ENCODE measurements at places on chromosomes 11 and 22.

DNA sequence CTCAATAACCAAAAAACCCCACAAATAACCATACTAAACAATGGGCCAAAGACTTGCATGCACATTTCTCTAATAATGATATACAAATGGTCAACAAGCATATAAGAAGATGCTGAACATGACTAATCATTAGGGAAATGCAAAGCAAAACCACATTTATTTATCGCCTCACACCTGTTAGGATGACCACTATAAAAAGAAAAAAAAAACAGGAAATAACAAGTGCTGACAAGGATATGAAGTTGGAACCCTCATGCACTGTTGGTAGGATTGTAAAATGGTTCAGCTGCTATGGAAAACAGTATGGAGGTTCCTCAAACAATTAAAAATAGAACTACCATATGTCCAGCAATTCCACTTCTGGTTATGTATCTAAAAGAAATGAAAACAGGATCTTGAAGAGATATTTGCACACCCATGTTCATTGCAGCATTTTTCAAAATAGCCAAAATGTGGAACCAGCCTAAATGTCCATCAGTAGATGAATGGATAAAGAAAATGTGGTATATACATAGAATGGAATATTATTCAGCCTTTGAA, 66.2 kb downstream of the AMBRA1 start:
- no peak for DNase-seq

DNA sequence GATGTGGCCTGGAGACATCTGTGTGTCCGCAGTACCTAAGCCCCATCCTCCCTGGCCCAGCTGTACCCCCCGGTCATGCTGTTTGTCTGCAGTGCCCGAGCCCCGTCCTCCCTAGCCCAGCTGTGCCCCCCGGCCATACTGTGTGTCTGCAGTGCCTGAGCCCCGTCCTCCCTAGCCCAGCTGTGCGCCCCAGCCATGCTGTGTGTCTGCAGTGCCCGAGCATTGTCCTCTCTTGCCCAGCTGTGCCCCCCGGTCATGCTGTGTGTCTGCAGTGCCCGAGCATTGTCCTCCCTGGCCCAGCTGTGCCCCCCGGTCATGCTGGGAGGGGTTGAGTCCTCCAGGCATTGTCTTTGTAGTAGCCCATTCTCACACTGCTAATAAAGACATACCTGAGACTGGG, 7.6 kb upstream of the ARSA start:
- DNase-seq = no peak

DNA sequence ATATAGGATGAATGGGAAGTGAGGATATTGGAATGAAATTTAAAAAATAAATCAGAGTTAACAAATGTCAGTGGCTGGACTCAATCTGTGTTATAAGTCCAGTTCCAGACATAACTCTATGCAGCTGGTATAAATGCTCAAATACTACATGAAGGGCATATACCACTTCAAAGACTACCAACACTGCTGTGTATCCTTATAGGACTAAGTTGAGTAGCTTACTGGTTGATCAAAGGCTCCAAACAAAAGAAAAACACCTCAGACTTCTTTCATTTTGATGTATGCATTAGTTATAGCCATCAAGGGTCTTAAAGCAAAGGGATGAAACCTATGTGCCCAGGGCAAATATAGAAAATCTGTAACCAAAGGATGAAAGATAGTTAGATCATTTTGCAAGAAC, 86.2 kb downstream of the PAK1 start:
- DNase-seq = no peak

- no peak for DNase-seq
Measured at GRCh38 chr11:100640646-100641045, 46.4 kb upstream of the ARHGAP42 start.

DNA sequence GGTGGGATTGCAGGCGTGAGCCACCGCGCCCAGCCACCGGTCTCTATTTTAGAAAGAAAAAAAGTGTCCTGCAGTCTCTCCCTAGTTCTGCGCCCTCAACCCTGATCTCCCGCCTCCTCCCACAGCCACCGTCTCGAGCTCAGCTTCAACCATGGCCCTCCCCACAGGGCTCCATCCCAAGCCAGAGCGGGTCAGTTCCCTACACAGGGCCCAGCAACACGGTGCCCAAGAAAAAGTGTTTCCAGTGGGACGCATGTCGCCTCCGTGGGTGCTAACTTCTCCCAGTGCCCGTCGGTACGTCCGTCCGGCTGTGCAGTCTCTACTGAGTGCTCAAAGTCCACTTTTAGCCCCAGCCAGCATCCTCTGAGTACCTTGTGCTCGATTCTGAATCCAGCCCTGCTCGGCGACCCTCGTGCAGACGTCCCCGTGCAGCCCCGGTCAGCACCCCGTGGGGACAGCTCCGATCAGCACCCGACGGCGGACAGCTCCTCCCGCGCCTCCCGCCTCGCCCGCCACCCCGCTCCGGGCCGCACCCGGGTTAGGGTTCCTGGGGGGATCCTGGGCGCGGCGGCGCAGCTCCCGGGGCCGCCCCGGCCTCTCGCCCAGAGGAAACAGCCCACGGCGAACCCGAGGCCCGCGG, 657 bp upstream of the MAPK8IP2 start:
- no peak for DNase-seq

DNA sequence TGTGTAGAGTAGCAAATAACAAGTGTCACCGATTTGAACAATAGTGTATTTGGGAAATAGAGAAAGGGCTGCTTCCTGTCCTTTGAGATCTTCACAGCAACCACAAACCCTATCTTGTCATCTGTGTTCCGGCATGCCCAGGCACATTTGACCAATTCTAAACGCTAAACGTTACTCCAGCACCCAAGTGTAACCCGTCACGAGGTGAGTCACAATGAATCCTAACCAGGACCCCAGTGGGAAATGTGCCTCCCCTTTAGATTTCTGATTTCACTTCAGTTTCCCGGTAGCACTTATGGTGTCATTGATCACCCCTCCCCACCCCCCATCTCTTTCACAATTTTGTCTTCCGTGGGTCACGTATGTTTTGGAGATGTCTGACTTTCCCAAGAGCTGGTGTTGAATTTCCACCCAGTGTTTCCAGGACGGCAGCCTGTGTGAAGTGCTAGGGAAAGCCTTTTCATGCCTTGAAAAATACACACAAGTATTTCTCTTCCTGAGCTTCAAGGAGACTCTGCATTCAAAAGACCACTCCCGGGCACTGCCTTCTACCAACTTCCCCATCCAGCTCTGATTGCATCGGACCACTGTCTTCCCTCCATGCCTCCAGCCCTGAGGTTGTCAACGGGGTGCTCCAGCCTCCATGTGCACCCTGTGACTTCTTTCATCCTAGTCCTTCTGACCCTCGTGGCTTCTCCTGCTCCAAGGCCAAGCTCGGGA, 10.5 kb upstream of the C11orf24 start:
- no peak for DNase-seq

DNA sequence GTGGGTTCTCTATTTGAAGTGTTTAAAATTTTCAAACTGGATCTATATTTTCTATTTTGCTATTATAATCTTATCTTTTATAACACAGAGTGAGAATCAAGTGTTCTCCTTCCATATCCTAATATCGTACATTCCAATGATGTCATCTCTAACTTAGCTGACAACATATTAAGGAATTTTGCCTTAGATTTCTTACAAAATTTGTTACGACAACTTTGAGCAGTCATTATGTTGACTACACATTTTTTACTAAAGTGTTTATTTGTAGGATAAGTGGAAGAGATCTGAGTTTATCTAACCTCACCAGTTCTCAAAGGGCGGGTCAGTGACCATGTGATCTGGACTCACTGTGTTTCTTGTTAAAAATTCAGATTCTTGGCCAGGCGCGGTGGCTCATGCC, 12.7 kb downstream of the BTG4 start:
- DNase-seq = no peak

DNA sequence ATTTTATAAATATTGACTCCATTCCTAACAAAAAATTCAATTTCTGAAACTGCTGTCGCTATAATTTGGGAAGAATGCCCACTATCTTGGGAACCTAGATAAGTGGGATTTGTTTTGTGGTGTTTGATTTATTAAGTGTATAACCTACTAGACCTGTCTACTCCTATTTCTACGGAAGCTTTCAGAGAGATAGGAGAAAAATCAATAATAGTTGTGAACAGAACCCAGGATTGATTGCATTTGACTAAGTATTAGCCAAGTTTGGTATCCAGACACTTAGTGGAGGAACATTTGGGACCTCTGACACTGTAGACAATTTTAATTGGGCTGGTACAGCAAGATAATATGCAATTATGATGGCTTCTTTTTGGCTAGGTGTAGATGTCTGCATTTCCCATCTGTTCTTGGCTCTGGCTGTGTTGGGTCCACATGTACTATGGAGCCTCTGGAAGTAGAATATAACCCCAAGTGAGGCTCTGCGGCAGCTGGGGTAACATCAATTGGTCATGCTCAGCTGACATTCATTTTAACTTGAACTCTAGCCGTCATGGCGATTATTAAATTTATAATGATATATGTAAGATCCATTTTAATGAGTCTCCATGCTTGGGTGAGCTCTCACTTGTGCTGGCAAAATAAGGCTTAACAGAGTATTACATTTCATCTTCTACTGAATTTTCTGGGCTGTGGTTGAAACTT, 111.5 kb upstream of the E2F8 start:
- DNase-seq = no peak

DNA sequence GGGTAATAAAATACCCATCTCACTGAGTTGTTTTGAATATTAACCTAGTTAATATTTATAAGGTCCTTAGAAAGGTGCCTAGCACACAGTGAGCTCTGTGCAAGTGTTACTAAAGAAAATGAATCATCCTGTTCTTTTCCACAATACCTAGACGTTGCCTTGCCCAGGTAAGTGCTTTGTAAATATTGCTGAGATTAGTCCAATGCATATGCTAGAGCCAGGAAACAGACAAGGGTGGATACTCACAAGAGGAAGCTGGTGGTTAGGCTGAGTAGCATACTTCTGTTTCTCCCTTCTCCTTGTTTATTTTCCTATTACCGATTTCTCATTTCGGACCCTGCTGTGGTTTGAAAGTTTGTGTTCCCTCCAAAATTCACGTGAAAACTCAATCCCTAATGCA, 58.1 kb upstream of the BARX2 start:
- no peak for DNase-seq

GRCh38 chr11:94550513-94550912, 6.8 kb downstream of the FUT4 start:
- no peak for DNase-seq

- no peak for DNase-seq
Measured at GRCh38 chr11:119205080-119205479, 1.1 kb upstream of the CBL start.

DNA sequence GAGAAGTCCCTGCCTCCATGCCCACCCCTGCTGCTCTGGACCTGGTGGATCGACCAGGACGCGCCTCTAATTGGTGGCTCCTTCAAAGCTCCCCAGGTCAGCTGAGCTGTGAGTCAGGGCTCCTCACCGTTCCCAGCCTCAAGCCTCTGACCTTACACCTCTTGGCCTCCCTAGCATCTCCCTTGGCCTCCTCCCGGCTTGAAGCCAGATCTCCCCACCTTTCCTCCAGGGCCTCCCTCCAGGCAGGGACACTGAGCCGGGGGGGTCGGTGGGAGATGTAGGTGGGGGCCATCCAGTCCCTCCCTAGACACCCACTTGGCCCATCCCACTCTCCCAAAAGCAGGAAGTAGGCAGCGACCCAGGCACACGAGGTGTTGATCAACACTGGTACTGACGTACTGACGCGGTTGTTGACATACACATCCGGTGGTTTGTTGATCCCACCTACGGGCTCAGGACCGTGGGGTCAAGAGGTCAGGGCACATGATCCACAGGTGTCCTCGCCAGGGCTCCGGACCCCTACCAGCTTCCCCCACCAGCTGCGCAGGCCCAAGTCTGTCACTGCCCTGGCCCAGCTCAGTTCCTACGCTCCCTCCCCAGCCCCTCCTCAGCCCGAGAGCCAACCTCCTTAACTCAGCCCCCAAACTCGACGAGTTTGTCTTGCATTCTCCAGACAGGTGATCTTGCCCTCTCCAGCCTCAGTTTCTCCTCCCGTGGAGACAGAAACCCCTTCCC, 802 bp downstream of the ATG2A start:
- no peak for DNase-seq

DNA sequence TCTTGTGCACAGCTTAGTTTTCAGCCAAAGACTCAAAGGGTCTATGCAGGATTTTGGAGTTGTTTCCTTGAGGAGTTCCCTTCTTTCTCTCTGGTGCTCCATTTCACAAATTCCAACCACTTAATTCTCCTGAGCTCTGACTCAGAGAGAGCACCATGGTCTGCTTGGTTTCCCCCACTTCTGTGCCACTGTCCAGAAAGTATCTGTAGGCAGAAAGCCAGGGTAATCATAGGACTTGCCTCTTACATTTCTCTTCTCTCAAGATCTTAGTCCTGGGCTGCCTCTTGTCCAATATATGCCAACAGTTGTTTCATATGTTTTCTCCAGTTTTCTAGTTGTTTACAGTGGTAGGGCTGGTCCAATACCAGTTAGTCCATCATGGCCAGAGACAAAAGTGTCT, 6.4 kb upstream of the MRGPRD start:
- DNase-seq = no peak

DNA sequence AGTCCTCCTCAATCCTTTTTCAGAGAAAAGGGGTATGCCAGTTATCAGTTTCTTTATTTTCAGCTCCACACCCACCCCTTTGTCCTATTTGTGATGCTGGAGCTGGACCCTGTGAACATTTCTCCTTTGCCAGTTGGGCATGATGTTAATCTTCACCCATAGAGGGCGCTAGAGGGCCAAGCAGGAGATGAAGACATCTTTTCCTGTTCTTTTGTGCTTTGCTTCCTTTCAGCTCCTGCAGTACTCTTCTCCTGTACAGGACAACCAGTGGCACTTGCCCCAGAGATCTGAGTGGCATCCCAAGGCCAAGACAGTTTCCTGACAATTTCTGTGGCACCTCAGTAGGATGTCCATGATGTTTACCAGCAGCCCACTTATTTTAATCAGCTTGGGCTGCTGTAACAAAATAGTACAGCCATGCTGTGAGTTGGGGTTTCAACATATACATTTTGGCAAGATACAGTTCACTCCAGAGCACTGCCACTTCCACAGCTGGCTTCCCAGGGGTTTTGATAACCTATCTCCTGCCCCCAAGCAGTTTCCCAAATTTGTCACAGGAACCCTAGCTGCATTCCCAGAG, 4.6 kb downstream of the SAA2 start:
- peak; percentile 23 for DNase-seq

DNA sequence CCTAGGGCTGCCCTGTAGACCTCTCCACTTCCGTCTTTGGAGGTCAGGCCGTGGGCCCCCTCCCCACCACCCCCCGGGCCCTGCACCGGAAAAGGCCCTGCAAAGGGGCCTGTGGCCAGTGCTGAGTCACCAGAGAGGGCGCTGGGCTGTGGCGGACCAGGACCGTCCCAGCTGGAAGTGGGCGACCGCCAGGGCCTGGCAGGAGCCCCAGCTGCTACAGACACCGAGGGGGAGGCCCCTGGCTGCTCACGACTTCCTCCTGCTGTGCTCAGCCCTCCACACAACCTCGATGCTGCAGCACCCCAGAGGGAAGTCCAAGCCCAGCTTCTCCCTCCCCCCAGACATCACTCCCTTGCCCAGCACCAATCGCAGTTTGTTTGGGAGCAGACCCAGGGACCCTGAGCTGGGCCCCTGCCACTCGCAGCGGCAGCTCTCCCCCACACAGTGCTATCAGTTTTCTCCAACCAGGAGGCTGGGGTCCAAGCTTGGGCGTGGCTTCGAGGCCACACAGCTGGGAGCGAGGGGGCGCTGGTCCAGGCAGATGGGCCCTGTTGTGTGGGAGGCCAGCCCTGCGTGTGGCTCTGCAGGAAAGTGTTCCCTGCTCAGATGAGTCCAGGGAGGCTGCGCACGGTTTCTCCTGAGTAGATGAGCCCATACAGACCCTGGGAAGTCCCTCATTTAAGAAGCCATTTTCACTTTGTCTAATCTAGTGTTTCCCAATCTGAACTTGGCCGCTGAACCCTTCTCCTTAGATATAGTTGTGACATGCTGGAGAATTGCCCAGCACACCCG, 5.6 kb upstream of the SH3BP1 start:
- DNase-seq = peak; percentile 72

All from fibroblast of skin of left biceps (primary cell).